ENCODE measurements at places on chromosomes 6 and 20. TPM values are rescaled to one million over a fixed set of nuclear protein-coding genes. Genes with fewer than 3 reads are reported as not detected.

COL12A1 gene
- 1,033 TPM for total RNA-seq

- H3K36me3 ChIP-seq: no peaks in the 10 kb centered on the region
- no peak for DNase-seq
- no peaks in the 10 kb centered on the region for H3K4me1 ChIP-seq
- no peak overlapping the region for H3K27ac ChIP-seq
Measured at GRCh38 chr20:58636983-58637421, 14.1 kb upstream of the STX16 start.

DNA sequence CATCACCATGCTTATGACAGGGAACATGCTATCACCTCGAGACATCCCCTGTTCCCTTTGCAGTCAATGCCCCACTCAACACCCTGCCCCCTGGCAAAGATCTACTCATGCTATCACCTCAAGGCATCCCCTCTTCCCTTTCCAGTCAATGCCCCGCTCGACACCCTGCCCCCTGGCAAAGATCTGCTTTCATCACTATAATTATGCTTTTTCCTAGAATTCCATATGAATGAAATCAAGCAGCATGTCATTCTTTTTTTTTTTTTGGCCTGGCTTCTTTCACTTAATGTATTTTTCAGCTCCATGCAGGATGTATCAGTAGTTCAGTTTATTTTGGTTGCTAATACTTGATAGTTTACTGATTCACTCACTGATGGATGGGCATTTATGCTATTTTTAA, 554.9 kb downstream of the CDH26 start:
- H3K4me3 ChIP-seq: no peak overlapping the region
- H3K36me3 ChIP-seq: no peaks in the 10 kb centered on the region
- no peaks in the 10 kb centered on the region for H3K27me3 ChIP-seq
- H3K27ac ChIP-seq: peak overlapping the region; percentile 45

CST7 gene
- not detected for total RNA-seq

RAET1G gene
- total RNA-seq: 5.2 TPM

- H3K4me3 ChIP-seq: no peak overlapping the region
- 0 out of 2 replicates have a peak, but pooled peaks cover 7% of the 10 kb centered on the region for H3K4me1 ChIP-seq
- no peaks in the 10 kb centered on the region for H3K27me3 ChIP-seq
- no peak overlapping the region for H3K27ac ChIP-seq
- no peak for DNase-seq
Measured at GRCh38 chr6:22189946-22190345, 106.9 kb downstream of the PRL start.
